ENCODE measurements at places on chromosomes 13 and 19.

- DNase-seq: peak; percentile 39
Measured at GRCh38 chr19:45782162-45782691, at the start of gene DMPK. Gene DMPK (minus strand): TSS chr19:45782490. CDS start chr19:45782352, 138 bp downstream.

DNA sequence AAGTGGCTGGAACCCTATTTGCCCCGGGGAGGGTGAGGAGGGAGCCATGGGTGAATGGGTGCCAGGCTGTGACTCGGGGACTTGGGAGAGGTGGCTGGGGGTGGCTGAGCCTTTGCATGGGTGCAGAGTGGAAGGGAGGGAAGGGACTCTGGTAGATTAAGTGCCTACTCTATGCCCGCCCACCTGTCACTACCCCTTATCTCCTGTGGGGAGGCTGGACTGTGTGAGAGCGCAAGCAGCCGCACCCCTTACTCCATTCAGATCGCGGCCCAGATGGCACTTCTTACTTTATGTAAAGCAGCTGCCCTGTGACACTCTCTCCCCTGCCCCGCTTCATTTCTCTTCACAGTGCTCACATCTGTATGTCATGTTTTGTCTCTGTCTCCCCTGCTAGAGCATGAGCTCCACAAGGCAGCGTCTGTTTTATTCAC lies 2.9 kb downstream of the KASH5 start:
- no peak for DNase-seq

- no peak for DNase-seq
Measured at GRCh38 chr13:108924541-108924940, 295.1 kb downstream of the MYO16 start.

- no peak for DNase-seq
Measured at GRCh38 chr13:43245374-43245964, 222.1 kb downstream of the DNAJC15 start.

GRCh38 chr19:46420056-46420455 lies 6.7 kb upstream of the CCDC8 start:
- DNase-seq: no peak

GRCh38 chr13:60152114-60152513 lies 11.6 kb downstream of the DIAPH3 start:
- no peak for DNase-seq

GRCh38 chr19:5825178-5825577 lies 14.3 kb downstream of the FUT6 start:
- no peak for DNase-seq

- no peak for DNase-seq
Measured at GRCh38 chr19:10998045-10998533, 37.3 kb downstream of the SMARCA4 start.

DNA sequence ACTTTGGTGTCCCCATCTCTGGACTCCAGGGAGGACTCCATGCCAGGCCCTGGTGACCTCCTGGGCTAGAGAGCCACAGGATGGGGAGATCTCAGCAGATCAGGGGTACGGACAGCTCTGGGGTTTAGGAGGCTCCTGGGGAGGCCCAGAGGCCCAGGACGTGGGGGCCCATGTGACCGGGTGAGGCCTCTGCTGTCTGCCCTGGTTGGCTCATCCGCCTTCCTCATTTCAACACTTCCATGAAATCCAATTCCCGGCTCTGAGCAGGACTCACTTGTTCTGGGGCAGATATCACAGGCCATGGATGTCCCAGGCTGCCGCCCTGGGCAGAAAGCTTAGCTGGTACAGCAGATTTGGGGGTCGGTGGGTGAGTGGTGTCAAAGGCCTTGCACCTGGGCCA lies 1.1 kb upstream of the PRAM1 start:
- no peak for DNase-seq

- no peak for DNase-seq
Measured at GRCh38 chr13:102460806-102461205, 59.0 kb upstream of the FGF14 start.

- DNase-seq: no peak
Measured at GRCh38 chr19:32233885-32234284, 111.5 kb upstream of the ZNF507 start.

- no peak for DNase-seq
Measured at GRCh38 chr19:33673258-33673875, 51.6 kb downstream of the CHST8 start.

DNA sequence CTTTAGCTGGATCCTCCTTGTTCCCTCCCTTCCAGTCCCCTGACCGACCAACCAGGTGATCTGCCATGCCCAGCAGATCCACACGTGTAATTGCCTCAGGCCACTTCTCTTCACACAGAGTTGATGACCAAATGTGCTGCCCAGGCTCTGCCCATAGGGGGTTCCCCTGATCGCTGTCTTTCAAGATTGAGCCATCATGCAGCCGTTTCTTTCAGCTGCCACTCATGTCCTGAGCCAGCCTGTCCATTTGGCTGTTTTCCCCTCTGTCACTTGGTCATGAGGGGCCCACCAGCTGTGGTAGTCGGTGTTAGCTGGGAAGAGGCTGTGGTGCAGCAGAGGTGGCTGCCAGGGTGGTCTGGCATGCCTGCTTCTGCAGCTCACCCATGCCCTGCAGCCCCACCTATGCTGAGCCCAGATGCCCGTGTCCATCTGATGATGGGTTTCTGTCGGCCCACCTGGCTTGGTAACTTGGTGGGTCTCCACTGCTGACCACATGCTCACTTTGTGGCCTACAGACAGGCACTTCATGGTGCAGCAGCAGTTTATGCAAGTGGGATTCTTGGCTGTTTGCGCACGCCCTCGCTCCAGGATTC lies 35.6 kb upstream of the GPR183 start:
- no peak for DNase-seq

DNA sequence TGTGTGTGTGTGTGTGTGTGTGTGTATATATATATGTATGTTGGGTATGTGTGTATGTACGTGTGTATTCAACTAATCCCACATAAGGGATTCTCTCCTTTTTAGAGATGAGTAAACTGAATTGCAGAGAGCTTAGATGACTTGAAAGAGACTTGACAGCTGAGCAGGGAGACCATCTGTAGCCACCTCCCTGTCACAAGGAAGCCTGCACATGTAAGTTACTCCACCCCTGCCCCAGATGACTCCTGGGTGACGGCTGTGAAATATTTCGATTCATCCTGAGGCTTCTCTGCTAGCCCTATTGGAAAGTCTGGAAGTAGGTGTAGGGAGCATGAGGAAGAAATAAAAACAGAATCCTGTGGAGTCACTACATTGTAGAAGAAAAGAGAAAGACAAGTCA lies 480.4 kb downstream of the FOXO1 start:
- DNase-seq: no peak

DNA sequence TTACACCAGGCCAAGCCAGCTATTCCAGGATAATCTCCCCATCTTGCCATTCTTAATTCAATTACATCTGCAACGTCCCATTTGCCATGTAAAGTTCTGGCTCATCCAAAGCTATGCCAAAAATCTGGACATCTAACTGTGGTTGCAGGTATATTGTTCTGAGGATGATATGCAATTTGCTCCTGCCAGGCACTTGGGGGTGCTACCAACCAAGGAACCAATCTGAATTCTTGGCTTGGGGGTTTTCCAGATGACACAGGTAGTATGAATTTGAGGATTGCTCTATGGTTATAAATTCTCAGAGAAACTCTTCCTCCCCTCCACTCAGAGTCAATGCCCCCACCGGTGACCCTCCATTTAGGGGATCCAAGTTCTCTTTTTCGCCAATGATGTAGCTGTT lies 33.0 kb downstream of the CRYL1 start:
- DNase-seq: peak; percentile 39

- DNase-seq: no peak
Measured at GRCh38 chr13:110984381-110984780, 69.5 kb upstream of the ANKRD10 start.

GRCh38 chr19:2230807-2231533 lies 5.2 kb downstream of the PLEKHJ1 start:
- DNase-seq: no peak

DNA sequence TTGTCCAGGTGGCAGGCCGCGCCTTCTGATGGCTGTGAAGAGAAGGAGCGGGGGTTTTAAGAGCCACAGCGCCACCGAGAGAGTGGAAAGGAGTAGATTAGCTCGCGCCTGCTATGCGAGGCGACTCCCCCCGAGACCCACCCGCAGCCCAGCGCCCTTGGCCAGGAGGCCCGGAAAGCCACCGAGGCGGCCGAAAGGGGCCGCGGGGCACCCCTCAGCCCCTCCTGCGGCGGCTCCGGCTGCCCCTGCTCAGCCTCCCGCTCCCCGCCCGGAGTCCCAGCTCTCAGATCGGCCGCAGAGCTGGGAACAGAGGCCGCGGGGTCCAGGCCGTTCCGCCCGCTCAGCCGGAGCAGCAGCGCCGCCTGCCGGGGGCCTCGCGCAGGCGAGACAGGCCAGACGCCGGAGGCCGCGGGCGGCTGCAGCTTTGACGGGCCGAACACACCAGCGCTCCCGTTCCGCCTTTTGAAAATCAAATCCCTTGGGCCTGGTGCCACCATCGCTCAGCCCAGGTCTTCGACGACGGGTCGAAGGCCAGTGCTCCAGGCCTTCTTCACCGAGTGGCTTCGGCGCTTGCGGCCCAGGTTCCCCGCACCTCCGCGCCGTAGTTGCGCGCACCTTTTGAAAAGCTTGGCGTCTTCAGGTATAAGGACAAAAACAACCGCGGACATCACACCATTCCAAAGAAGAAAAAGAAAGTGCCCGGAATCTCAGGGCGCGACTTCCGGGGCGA lies 15.3 kb downstream of the CDX2 start:
- peak; percentile 60 for DNase-seq

DNA sequence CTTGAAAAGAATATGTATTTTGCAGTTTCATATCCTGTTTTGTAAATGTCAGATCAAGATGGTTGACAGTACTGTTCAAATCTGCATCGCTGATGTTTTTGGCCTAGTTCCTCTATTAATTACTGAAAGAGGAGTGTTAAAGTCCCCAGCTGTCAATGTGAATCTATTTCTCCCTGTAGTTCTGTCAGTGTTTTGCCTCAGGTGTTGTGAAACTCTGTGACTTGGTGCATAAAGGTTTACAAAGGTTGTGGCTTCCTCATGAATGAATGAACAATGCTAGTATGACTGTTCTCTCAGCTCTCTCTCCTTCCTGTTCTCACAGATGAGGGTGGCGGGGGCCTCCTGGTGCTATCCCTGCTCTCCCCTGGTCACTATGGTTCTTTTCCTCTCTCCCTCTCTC lies 142.4 kb downstream of the MYCBP2 start:
- DNase-seq: no peak

- DNase-seq: peak; percentile 85
Measured at GRCh38 chr13:100588331-100589177, at the start of gene GGACT. Gene GGACT (minus strand): TSS chr13:100588789. CDS start chr13:100532591, 56,198 bp downstream.

GRCh38 chr13:76314495-76314894 lies 571.7 kb downstream of the KCTD12 start:
- DNase-seq: no peak

DNA sequence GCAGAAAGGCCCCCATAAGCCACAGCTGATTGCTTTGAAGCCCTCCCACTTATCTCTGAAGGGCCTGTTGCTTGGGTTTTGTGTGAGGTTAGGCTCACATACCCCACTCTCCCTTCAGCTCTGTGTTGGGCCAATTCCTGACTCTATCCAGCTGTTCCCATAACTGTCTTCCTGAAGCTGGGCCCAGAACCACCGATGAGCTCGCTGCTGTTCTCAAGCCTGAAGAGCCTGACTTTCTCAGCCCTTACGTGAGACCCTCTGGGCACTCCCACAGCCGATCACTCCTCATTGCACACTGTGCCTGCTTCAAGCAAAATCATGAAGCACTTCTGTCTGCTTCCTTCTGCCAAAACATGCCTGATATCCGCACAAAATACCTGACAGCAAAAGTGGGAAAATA lies 124.1 kb downstream of the CRYL1 start:
- no peak for DNase-seq

DNA sequence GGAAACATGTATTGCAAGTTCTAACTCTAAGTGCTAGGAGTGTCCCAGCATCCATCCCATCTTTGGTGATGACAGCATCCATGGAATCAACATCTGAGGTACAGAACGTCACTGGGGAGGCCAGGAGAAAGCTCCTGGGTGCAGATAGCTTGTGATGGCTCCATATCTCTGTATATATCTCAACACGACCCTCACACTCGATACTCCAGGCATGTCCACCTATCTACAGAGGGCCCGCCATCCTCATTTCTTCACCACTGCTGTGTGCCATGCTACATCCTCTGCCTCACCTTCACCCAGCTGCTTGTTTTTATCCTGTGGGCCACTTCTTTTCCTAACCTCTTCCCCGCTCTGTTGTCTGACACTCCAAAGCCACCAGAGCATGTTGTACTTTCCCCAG lies 100.4 kb upstream of the SERP2 start:
- no peak for DNase-seq

DNA sequence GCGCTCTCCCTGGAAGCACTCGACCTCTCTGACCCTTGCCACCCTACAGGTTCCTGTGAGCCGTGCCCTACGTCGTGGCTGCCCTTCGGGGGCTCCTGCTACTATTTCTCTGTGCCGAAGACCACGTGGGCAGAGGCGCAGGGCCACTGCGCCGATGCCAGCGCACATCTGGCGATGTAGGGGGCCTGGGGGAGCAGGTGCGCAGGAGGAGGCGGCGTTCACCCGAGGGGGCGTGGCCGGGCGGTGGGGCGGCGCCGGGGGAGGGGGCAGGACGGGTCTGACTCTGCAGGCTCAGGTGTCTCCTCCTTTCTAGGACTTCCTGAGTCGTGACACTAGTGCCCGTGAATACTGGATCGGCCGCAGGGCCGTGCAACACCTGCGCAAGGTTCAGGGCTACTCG lies 26.4 kb downstream of the CLEC4M start:
- DNase-seq: no peak

DNA sequence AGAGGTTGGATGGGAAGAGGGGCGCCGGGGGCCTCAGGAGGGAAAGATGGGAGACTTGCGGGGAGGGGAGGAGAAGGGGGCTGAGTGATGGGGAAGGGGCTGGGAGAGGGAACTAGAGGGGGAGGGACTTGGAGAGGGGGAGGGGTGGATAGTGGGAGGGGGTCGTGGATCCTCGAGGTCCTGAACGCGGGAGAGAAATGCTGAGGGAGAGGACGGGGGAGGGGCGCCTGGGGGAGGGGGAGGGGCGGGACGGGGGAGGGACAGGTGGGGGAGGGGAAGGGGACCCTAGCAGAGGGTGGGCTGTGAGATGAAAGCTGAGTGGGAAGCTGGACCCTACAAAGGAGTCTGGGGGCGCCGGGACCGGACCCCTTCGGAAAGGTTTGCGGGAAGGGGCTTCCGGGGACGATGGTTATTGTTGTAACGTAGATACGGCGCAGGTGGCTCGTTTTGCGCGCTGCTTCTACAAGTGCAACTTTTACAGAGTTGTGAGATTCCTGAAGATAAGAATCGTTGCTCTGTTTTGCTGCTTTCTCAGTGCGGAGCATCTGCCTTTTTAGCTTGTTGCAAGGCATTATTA lies 418 bp downstream of the ZNF444 start:
- DNase-seq: no peak

DNA sequence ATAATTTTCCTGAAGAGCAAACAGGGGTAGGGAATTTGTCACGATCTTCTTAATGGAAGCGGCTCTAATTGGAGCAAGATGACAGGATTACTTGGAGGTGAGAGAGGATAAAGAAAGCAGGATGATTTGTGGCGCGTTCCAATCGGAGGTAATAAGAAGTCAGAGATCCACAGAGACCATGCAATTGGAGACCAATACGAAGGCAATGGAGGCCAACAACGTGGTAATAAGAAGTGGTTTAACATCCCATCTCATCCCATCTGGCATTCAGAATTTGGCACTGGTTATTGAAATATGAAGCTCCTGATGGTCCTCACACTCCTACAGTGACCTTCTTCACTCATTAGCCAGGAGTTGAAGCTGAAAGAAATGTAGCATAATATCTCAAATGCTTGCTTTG lies 130.6 kb downstream of the DLEU7 start:
- DNase-seq: no peak

GRCh38 chr13:25166306-25166705 lies 5.8 kb downstream of the AMER2 start:
- no peak for DNase-seq
